Stimulated activated CD8-positive, alpha-beta memory T cell treated with anti-CD3 and anti-CD28 coated beads, Interleukin-15, amount 100 ng/mL, for 4 hours (primary cell): ENCODE measurements at places on chromosomes 13 and 19.

GRCh38 chr13:106276876-106277275 is 258.6 kb downstream of the EFNB2 start:
- DNase-seq, result no peak

- no peak for DNase-seq
Measured at GRCh38 chr13:96551546-96551945, 442.7 kb downstream of the OXGR1 start.

GRCh38 chr13:96730676-96731075 is 263.6 kb downstream of the OXGR1 start:
- DNase-seq, result no peak

GRCh38 chr19:15869109-15869555 is 28.7 kb downstream of the CYP4F2 start:
- DNase-seq, result no peak

DNA sequence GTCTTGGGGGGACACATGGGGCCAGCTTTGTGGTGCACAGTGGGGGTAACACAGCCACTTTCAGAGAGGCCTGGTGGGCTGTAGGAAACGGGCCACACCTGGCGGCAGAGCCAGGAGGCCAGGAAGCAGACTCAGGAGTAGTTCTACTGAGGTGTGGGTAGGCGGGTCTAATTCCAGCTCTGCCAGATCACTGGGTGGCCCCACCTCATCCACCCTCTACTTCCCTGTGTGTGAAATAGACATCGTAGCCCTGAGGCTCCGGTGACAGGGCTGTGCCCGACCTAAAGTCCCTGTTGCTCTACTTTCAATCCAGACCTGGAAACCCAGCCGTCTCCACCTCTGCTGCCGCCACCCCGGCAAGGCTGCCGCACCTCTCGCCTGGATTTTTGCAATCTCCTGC is 4.0 kb downstream of the NKPD1 start:
- no peak for DNase-seq

DNA sequence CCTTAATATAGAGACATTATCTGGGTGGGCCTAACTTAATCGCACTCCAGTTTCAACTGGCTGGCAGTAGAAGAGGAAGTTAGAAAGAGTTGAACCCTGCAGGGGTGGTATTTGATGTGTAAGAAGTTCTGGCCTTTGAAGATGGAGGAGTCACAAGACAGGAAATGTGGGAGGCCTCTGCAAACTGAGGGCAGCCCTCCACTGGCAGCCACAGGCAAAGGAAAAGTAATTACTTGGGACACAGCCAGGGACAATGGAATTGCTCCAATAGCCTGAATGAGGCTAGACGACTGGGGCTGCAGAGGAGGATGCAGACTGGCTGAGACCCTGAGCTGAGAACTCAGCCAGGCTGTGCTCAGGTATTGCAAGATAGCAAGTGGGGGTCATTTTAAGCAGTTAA is 703.3 kb upstream of the ARGLU1 start:
- no peak for DNase-seq

GRCh38 chr19:33904681-33905080 is 108.0 kb downstream of the KCTD15 start:
- DNase-seq, result no peak

DNA sequence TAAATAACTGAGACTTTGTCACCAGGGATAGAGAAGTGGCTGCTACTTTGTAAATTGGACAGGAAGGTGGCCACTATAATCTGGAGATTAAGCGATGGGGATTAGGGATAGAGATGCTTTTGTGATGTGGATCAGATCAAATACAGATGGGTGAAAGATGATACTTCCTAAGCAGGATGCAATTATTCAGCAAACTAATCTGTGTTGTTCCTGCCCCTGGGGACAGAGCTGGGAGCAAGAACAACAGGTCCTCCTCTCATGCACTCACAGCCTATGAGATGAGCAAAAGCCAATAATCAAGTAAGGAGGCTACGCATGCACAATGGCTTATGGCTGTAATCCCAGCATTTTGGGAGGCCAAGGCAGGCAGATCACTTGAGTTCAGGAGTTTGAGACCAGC is 4.6 kb downstream of the RGL3 start:
- no peak for DNase-seq

- no peak for DNase-seq
Measured at GRCh38 chr13:25232937-25233515, 54.3 kb downstream of the MTMR6 start.

- no peak for DNase-seq
Measured at GRCh38 chr13:61086087-61086486, 329.6 kb downstream of the PCDH20 start.

DNA sequence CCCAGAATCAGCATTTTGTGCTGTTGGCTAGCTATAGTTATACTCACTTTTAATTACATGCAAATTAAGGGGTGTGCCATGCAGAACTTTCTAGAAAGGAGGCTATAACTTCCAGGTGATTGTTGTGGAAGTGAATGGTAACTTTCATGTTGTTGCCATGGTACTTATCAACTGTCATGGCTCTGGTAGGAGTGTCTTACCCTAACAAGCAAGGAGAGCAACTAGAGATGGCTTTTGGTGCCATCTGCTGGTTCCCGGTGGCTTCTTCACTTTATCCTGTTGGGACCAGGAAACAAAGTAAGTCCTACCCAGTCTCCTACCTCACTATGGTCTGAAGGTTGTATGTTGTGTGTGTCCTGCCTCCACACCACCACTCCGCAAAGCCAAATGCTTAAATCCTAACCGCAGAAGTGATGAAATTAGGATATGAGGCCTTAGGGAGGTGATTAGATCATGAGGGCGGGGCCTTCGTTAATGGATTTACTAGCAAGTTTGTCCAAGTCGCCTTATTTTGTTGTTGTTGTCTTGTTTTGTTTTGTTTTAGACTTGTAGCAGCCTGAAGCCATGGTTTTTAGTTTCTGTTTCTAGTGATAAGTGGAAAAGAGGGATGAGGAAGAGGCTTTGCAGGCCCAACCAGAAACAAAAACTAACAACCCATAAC is 22.6 kb downstream of the FBXL12 start:
- peak; percentile 60 for DNase-seq

DNA sequence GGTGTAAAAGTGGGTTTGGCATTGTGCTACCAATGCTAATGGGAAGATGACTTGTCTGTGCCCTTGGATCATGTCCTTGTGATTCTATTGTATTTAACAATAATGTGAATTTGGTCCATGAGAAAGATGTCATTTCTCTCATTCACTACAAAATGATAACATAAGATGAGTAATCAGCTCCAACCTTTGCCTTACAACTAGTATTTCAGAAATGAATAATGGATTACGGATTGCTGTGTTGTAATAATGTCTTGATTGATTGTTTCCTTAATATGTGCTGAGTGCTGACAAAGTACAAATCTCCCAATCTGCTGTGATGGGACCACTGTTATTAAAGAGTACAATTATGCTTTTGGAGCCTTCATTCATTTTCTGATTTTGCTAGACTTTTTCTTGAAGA is 375.0 kb downstream of the PCDH9 start:
- DNase-seq, result no peak

DNA sequence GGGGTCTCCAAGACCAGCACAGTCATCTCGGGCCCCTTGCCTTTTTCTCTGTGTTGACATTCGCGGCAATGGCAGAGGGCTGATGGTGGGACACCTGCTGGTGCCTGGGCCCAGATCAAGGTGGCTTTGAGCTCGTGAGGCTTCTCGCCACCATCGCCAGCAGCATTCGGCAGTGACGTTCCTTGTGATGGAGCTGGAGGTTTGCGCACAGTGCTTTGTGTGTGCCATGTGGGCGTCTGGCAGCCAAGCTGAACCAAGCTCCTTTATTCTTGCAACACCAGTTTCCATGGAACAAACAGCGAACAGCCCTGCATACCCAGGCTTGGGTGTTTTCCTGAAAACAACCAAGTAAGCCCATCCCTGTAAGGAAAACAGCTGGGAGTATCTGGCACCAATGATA is 9.1 kb upstream of the TMEM255B start:
- no peak for DNase-seq

- no peak for DNase-seq
Measured at GRCh38 chr13:35964863-35965180, 166.4 kb downstream of the DCLK1 start.

DNA sequence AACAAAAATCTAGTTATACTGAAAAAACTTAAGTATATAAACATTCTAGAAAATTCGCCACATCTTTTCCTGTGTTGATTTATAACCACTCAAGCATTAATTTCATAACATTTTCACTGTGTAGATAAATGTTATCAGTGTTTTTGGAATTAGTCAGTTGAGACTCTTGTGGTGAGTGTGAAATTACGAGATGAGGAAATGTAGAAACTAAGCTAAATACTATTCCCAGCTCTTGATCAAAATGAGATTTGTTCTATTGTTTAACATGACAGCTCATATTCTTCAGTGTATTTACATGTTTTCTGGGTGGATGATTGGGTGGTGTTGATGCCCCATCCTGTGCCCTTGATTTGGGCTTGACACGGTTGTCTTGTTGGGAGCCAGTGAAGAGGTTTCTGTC is 406.8 kb downstream of the DACH1 start:
- no peak for DNase-seq

- DNase-seq, result no peak
Measured at GRCh38 chr19:1591421-1592023, 1.1 kb downstream of the MBD3 start.

- no peak for DNase-seq
Measured at GRCh38 chr13:39016787-39017186, 21.1 kb downstream of the PROSER1 start.

DNA sequence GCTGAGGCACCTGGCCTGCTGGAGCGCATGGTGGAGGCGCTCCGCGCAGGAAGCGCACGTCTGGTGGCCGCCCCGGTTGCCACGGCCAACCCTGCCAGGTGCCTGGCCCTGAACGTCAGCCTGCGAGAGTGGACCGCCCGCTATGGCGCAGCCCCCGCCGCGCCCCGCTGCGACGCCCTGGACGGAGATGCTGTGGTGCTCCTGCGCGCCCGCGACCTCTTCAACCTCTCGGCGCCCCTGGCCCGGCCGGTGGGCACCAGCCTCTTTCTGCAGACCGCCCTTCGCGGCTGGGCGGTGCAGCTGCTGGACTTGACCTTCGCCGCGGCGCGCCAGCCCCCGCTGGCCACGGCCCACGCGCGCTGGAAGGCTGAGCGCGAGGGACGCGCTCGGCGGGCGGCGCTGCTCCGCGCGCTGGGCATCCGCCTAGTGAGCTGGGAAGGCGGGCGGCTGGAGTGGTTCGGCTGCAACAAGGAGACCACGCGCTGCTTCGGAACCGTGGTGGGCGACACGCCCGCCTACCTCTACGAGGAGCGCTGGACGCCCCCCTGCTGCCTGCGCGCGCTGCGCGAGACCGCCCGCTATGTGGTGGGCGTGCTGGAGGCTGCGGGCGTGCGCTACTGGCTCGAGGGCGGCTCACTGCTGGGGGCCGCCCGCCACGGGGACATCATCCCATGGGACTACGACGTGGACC is 9.7 kb upstream of the STRN4 start:
- DNase-seq, result no peak

GRCh38 chr19:34676697-34677385 is at the start of gene SCGB2B2:
Gene SCGB2B2 (minus strand): TSS chr19:34677159. CDS start chr19:34594563, 82,596 bp downstream.
- DNase-seq, result no peak
